Activated T-helper 2 cell treated with anti-CD3 and anti-CD28 coated beads, Interferon-gamma antibody, Interleukin-2, Interleukin-4, amounts not matched to agents 10 μg/mL and 5 μg/mL and 100 μg/mL, durations not matched to agents 14 hours and 24 hours and 36 hours (primary cell): ENCODE measurements at places on chromosomes 2 and 18.

GRCh38 chr2:233029321-233029720, 3.2 kb upstream of the NEU2 start:
- no peak overlapping the region for H3K4me3 ChIP-seq
- H3K4me1 ChIP-seq = no peaks in the 10 kb centered on the region
- H3K36me3 ChIP-seq = no peaks in the 10 kb centered on the region
- H3K27ac ChIP-seq = no peak overlapping the region
- DNase-seq = no peak

DNA sequence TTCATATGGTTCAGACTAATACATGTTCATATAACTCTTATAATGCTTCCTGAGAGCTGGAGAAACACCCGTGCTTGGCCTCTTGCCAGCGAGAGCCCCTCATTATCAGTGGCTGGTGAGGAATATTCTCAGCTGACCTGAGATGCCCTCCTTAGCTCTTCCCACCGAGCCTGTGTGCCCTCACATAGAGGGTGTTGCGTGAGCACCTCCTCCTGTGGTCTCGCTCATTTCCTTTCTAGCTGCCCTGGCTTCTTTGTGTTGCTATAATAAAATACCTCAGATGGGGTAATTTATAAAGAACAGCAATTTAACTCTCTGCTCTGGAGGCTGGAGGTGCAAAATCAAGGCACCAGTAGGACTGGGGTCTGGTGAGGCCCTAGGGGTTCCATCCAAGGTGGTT, 80.5 kb upstream of the ALKAL2 start:
- DNase-seq = no peak
- peaks cover 6% of the 10 kb centered on the region for H3K27me3 ChIP-seq
- H3K27ac ChIP-seq = no peak overlapping the region
- H3K4me3 ChIP-seq = no peak overlapping the region
- H3K4me1 ChIP-seq = no peaks in the 10 kb centered on the region

DNA sequence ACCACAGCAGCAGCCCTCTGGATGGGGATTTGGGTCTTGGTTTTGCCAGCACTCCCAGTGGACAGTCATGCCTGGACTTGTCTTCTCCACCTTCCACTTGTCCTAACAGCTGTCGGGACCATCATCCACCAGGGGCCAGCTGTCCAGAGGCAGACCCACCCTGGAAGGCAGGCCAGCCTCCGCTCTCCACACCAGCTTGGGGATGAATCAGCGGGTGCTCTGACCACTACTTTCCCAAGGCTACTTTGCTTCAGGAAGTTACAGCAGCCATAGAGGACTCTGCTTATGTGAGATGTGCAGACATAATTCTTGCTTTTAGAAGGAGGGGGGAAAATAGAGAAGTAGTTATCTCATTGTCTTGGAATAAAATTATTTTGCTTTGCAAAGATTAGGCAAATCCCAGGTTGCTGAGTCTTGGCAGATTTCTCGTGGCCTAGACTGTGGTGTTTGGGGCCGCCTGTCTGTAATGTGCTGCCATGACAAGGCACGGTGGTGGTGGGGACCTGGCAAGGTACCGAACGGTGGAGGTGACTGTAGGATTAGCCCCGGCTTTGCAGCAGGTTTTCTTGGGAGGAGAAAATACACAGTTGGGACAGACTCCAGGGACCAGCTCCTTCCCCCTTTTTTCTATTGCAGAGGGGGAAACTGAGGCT, 148.7 kb downstream of the AGAP1 start:
- H3K27ac ChIP-seq = no peak overlapping the region
- no peak for DNase-seq
- H3K27me3 ChIP-seq = peaks cover 4% of the 10 kb centered on the region

DNA sequence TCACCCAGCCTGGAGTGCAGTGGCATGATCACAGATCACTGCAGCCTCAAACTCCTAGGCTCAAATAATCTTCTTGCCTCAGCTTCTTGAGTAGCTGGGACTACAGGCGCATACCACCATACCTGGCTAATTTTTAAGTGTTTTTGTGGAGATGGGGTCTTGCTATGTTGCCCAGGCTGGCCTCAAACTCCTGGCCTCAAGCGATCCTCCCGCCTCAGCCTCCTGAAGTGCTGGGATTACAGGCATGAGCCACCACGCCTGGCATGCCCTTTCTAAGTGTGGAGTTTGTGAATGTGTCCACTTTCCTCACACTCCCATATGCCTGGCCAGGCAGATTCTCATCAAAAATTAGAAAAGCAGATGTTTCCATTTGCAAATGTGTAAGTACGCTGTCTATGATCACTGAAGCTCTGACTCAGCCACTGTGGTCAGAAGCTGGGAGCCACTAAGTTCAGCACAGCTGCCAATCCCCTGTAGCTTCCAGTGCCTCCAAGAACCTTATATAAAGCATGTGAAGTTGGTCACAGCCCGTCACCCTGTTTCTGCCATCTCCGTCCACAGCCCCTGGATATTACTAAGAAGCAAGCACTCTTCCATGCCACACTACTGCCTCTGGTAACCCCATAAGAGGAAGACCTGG, 155.4 kb downstream of the FAM210A start:
- H3K27me3 ChIP-seq = no peaks in the 10 kb centered on the region
- peaks cover 59% of the 10 kb centered on the region for H3K4me1 ChIP-seq
- peak overlapping the region; percentile 73 for H3K27ac ChIP-seq
- DNase-seq = no peak
- peaks cover 9% of the 10 kb centered on the region for H3K36me3 ChIP-seq

GRCh38 chr2:32652555-32653209, 24.8 kb downstream of the TTC27 start:
- peaks cover 2% of the 10 kb centered on the region for H3K4me1 ChIP-seq
- peaks cover 40% of the 10 kb centered on the region for H3K36me3 ChIP-seq
- DNase-seq = no peak
- no peak overlapping the region for H3K4me3 ChIP-seq
- no peaks in the 10 kb centered on the region for H3K27me3 ChIP-seq

GRCh38 chr2:74066491-74067203, 81.1 kb downstream of the BOLA3 start:
- no peaks in the 10 kb centered on the region for H3K27me3 ChIP-seq
- no peak overlapping the region for H3K4me3 ChIP-seq
- no peak for DNase-seq
